ENCODE measurements at places on chromosomes 13 and 19. TPM values are rescaled to one million over a fixed set of nuclear protein-coding genes. Genes with fewer than 3 reads are reported as not detected.

The WDR18 gene
- polyA plus RNA-seq, result 36.3 TPM

The ZNF442 gene
- 1.4 TPM for polyA plus RNA-seq

The ZNF763 gene
- polyA plus RNA-seq, result 3.0 TPM

- DNase-seq, result no peak
These were observed 12.4 kb downstream of the ZNF780A start for GRCh38 chr19:40078377-40078776.

- no peak for DNase-seq
These were observed 13.8 kb downstream of the TGFB1 start for GRCh38 chr19:41339936-41340335.

DNA sequence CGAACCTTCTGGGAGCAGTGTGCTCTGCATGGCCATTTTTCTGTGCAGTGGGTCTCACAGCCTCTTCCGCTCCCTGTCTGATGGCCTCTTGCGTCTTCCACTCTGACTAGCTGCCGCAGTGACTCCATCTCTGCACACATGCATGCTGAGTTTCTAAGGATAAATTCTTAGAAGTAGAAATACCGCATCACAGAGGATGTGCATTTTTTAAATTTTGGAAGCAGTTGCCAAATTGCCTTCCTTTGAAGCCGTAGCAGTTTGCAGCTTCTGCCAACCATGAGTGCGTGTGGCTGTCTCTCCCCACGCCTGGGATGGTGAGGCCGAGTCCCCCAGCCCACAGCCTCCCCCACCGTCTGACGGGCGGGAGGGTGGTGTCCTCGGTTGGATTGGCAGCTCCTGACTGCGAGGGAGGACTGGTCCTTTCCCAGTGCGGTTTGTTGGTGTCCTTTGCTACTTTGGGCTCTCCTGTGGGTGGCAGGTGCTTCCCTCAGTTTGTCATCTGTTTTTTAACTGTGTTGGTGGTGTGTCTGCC is 9.8 kb downstream of the FZR1 start:
- DNase-seq, result no peak

All from AG04450 (cell line).